Thyroid gland (tissue), 4 donors: ENCODE measurements at places on chromosomes 16 and 17. TPM values are rescaled to one million over a fixed set of nuclear protein-coding genes. Genes with fewer than 3 reads are reported as not detected.

DNA sequence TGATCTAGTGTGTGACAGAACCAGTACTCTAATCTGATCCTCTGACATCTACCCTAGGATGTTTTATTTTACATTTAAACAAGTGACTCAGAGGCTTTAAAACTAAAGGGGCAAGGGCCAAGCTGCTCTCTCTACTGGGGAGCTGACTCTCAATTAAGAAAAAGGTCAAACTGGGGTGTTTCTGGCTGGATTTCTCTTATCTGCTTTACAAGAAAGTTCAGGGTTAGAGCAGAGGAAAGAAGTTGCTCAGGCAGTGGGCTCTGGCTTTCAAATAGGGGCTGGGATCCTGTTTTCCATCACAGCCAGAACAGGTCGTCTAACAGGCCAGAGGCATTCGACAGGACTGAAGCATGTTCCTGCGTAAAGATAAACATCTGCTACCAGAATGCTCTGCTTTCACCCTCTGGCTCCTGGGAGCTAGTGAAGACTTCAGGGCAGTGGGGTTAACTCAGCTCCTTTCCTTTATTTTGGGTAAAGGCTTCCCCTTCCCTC, 8.5 kb downstream of the MMP28 start:
- H3K4me1 ChIP-seq = peaks cover 51% of the 10 kb centered on the region
- H3K27ac ChIP-seq = peak overlapping the region; percentile 27
- H3K4me3 ChIP-seq = no peak overlapping the region
- H3K27me3 ChIP-seq = no peaks in the 10 kb centered on the region

APPBP2 gene
- 47.9 TPM for total RNA-seq

DNA sequence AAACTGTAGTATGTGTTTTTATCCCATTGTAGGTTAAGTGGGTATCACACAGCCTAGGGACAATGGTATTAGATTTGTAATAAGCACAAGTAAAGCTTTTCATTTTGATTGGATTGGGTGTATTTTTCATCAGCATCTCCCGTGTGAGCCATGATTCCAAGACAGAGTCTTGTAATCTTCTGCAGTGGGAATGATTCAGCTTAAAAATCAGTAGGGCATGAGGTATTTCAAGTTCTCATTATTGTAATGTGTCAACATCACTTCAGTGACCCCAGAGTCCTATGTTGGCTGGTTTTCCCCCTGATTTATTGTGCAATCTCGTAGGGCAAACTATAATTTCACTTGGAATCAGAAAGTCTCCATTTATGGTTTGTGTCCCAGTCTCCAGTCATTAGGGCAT, 833.2 kb upstream of the RBFOX1 start:
- no peaks in the 10 kb centered on the region for H3K36me3 ChIP-seq
- H3K27me3 ChIP-seq = no peaks in the 10 kb centered on the region
- H3K27ac ChIP-seq = no peak overlapping the region
- H3K4me1 ChIP-seq = no peaks in the 10 kb centered on the region
- no peak overlapping the region for H3K4me3 ChIP-seq
- DNase-seq = no peak

NHLRC4 gene
- total RNA-seq = not detected

ALOXE3 gene
- total RNA-seq = not detected

- H3K27me3 ChIP-seq = no peaks in the 10 kb centered on the region
- H3K4me3 ChIP-seq = no peak overlapping the region
- no peaks in the 10 kb centered on the region for H3K4me1 ChIP-seq
Measured at GRCh38 chr16:81951564-81951963, 59.7 kb downstream of the SDR42E1 start.

DNA sequence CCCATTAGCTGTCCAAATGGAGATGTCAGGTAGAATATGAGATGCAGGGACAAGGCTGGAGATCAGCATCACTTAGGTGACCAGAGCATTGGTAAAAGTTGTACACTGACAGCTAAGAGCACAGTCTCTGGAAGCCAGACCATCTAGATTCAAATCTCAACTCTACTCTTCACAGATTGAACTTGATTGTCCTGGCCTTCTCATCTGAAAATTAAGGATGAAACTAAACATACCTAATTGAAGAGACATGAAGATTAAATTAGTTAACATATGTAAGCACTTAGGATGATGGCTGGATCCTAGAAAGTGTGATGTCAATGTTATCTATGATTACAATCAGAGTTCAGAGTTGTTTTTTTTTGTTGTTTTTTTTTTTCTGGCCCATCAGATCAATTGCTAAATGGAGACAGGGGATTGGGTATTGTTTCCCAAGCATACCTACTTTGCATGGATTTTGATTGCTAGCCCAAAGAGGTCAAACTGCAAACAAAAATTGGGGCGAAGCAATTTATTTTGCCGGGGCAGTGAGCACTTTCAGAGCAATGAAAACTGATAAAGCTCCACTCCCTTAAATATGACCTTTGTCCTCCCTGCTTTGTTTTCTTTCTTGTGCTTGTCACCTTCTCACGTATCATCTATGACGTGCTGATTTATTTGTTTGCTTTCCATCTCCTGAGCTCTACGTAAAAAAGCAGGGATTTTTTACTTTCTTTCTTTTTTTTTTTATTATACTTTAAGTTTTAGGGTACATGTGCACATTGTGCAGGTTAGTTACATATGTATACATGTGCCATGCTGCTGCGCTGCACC, 217.6 kb upstream of the CPHXL start:
- no peaks in the 10 kb centered on the region for H3K36me3 ChIP-seq
- no peak overlapping the region for H3K4me3 ChIP-seq
- DNase-seq = no peak
- H3K27me3 ChIP-seq = no peaks in the 10 kb centered on the region
- H3K27ac ChIP-seq = no peak overlapping the region

DNA sequence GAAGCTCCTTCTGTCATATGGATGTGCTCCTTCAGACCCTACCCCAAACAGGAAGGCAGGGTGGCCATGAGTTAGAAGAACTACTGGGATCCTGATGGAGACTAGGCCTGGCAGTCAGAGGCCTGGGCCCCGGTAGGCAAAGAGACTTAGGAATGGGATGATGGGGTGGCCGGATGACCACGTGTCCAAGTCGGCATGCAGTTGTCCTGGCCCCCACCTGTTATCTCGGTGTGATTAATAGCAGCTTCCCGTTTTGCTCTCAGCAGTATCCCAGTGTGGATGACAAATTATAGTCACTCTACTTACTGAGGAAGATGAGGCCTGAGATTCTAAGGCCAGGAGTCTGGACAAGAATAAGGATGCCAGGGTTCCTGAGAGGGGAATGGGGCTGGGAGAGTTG, 1.5 kb downstream of the TNFSF12 start:
- no peak for DNase-seq
- no peaks in the 10 kb centered on the region for H3K27me3 ChIP-seq
- H3K27ac ChIP-seq = no peak overlapping the region
- H3K36me3 ChIP-seq = no peaks in the 10 kb centered on the region
- H3K4me1 ChIP-seq = peaks cover 10% of the 10 kb centered on the region
- H3K4me3 ChIP-seq = no peak overlapping the region

DNA sequence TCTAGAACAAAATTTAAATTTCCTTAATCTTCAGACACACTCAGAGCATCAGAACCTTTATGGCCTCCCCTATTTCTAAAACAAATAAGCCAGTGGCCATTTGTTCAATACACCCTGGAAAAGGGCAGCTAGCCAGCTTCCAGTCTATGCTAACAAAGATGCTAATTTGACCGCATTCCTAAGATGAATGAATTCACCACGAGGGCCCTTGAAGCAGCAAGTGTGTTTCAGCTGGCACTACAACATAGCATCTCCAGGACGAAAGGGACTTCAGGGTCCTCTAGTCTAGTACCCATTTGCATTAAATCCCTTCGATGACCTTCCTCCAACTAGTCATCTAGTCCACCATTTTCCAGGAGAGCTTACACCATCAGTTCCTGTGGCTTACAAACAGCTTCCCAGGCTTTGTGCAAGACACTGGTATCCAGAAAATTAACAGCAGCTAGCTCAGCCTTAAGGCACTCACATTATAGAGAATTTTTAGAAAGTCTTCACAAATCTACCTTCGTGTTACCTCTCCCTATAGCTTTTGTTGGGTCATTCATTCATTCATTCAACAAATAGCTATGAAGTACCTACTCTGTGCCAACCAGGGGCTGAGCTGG, 10.9 kb downstream of the KRT37 start:
- no peaks in the 10 kb centered on the region for H3K36me3 ChIP-seq
- H3K4me1 ChIP-seq = no peaks in the 10 kb centered on the region
- no peaks in the 10 kb centered on the region for H3K27me3 ChIP-seq

DNA sequence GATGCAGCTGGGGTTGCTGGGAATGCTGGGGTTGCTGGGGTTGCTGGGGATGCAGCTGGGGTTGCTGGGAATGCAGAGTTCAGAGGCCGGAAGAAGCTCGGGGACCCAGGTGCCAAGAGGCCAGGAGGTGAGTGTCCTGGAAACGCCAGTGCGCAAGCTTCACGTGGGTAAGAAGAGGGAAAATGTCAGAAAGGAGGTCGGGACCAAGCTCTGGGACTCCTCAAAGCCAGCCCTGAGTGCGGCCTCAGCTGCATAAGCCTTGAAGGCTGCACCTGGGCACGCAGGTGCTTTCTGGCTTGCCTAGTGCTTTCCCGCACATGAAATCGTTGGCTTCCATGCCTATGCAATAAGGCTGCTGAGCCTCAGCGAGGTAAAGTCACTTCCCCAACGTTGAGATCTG, 48.3 kb downstream of the PITPNM3 start:
- H3K27me3 ChIP-seq = no peaks in the 10 kb centered on the region
- no peaks in the 10 kb centered on the region for H3K36me3 ChIP-seq
- no peak overlapping the region for H3K4me3 ChIP-seq
- H3K27ac ChIP-seq = no peak overlapping the region

ESRP2 gene
- total RNA-seq = 86.9 TPM

GNAO1 gene
- 3.3 TPM for total RNA-seq

DNA sequence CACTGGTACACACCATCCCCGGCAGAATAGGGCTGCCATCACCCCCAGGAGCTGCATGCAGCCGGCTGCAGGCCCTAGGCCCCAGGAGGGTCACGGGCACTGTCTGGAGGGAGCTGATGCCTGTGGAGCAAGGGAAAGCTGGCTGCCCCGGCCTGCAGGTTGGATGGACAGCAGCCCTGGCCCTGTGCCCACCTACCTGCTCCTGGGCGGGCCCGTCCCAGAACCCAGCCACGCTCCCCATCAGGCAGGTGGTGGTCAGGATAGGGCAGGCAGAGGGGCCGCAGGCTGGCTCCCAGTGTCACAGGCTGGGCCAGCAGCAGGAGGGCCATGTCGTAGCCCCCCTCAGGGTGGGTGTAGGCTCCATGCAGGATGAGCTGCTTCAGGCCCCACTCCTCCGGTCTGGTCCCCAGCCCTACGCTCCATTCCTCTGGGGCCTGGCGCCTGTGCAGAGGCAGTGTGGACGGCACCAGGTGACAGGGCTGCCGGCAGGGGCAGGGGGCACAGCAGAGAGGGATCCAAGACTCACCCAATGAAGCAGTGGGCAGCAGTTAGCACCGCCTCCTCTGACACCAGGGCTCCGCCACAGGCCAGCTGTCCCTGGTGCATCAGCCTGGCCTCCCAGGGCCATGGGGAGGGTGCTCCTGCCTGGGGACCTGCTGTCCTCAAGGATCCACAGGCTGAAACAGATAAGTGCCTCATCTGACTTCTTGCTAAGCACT, 4.0 kb downstream of the PRSS53 start:
- no peaks in the 10 kb centered on the region for H3K27me3 ChIP-seq
- H3K36me3 ChIP-seq = peaks cover 20% of the 10 kb centered on the region
- H3K4me3 ChIP-seq = no peak overlapping the region
- no peak for DNase-seq
- H3K27ac ChIP-seq = no peak overlapping the region

DNA sequence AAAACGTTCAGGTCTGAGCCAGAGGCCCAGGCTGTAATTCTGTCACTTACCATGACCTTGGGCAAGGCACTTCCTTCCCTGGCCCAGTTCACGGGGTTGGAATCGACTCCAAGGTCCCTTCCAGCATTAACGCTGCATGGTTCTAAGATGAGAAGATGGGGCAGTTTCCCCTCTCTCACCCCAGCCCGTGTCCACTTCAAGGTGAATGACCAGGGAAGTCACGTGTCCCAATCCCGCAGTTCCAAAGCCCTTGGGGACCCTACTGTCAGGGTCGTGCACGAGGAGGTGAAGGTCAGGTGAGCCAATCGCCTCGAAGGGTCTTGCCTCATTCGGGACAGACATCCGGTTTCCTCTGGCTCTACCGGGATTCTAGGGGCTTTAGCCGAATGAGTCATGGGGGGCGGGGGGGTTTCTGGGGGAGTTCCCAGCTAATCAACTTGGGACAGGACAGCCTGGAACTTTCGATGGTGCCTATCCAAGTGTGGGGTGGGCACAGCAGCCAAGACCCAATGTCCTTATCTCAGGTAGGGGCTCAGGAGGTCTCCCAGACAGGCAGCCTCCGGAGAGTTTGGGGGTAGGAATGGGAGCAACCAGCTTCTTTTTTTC, 762 bp upstream of the CSF3 start:
- no peak overlapping the region for H3K4me3 ChIP-seq
- no peaks in the 10 kb centered on the region for H3K36me3 ChIP-seq
- H3K27me3 ChIP-seq = no peaks in the 10 kb centered on the region
- no peak overlapping the region for H3K27ac ChIP-seq

DNA sequence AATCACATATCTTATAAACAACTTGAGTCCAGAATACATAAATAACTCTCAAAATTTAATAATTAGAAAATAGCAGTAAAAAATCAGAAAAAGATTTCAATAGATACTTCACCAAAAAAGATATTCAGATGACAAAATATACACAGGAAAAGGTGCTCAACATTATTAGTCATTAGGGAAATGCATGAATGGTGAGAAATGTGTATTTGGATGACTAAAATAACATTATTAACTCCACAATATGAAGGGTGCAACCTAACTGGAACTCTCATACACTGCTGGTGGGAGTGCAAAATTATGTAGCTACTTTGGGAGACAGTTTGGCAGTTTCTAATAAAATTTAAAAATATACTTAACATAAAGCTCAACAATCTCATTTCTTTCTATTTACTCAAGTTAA, 262.3 kb upstream of the AXIN2 start:
- DNase-seq = no peak
- no peak overlapping the region for H3K4me3 ChIP-seq
- H3K4me1 ChIP-seq = no peaks in the 10 kb centered on the region
- no peaks in the 10 kb centered on the region for H3K27me3 ChIP-seq
- H3K27ac ChIP-seq = no peak overlapping the region

DNA sequence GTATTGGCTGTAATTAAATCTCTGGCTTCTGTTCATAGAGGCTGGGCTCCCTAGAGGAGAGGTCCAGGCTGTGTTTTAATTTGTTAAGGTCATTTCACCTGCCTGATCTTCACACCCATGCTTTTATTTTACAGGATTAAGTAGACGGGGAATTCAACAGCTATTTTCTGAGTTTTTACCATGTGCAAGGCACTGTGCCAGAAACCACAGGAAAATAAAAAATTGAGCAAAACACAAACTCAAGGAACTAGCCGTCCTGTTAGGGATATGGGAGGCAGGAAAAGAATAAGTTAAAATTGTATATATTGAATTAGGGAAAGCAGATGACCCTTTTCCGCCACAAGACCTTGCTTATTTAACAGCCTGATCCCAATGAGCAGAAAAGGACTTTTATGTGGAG, 29.1 kb downstream of the HS3ST3A1 start:
- no peaks in the 10 kb centered on the region for H3K4me1 ChIP-seq
- no peaks in the 10 kb centered on the region for H3K27me3 ChIP-seq
- H3K4me3 ChIP-seq = no peak overlapping the region
- no peak for DNase-seq
- no peak overlapping the region for H3K27ac ChIP-seq

- no peak for DNase-seq
- H3K4me3 ChIP-seq = no peak overlapping the region
- H3K27me3 ChIP-seq = no peaks in the 10 kb centered on the region
- H3K4me1 ChIP-seq = no peaks in the 10 kb centered on the region
- no peaks in the 10 kb centered on the region for H3K36me3 ChIP-seq
Measured at GRCh38 chr16:25633549-25633948, 58.2 kb upstream of the HS3ST4 start.

RUNDC3A gene
- total RNA-seq = 2.7 TPM

- no peak overlapping the region for H3K27ac ChIP-seq
- no peak for DNase-seq
- H3K4me3 ChIP-seq = no peak overlapping the region
Measured at GRCh38 chr17:28112181-28112580, 69.7 kb downstream of the NLK start.

CDT1 gene
- total RNA-seq = 0.33 TPM
